ENCODE measurements at places on chromosomes 1 and 21.

GRCh38 chr1:85865213-85865612 is 157.0 kb upstream of the ZNHIT6 start:
- DNase-seq, result no peak

DNA sequence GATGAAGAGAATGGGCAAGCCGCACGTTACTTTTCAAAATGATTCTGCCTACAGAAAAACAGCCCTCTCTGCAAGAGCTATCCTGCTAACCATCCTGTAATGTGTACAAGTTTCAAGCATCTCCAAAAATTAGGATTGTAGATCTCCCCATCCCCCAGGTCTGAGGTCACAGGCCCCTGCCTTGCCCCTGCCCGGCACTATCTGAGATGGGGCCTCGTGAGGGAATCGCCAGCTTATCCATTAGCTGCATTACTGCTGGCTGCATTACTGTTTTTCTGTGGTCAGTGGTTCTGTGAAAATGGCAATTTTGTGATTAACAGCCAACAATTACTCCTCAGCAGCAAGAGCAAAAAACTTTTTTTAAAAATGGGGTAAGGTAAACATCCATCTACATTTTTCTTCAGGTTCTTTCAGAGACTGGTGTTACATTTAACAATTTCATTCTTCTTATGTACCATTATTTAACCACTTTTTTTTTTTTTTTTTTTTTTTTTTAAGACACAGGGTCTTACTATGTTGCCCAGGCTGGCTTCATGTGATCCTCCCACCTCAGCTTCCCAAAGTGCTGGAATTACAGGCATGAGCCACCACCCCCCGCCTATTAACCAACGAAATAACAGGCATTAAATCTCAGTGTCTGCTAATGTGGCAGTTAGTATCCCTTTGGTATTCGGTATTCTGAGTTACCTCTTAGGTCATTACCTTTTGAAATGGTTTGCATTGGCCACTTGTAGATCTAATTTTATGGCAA is 83.8 kb downstream of the MRPL37 start:
- DNase-seq, result no peak

- no peak for DNase-seq
These were observed 60.0 kb downstream of the MRPS6 start for GRCh38 chr21:34133392-34133791.

- no peak for DNase-seq
These were observed 3.9 kb upstream of the CD1C start for GRCh38 chr1:158285756-158286241.

GRCh38 chr1:236880209-236880608 is 85.1 kb downstream of the MTR start:
- DNase-seq, result no peak

GRCh38 chr1:53929246-53929960 is 16.1 kb downstream of the IFT25 start:
- DNase-seq, result no peak

DNA sequence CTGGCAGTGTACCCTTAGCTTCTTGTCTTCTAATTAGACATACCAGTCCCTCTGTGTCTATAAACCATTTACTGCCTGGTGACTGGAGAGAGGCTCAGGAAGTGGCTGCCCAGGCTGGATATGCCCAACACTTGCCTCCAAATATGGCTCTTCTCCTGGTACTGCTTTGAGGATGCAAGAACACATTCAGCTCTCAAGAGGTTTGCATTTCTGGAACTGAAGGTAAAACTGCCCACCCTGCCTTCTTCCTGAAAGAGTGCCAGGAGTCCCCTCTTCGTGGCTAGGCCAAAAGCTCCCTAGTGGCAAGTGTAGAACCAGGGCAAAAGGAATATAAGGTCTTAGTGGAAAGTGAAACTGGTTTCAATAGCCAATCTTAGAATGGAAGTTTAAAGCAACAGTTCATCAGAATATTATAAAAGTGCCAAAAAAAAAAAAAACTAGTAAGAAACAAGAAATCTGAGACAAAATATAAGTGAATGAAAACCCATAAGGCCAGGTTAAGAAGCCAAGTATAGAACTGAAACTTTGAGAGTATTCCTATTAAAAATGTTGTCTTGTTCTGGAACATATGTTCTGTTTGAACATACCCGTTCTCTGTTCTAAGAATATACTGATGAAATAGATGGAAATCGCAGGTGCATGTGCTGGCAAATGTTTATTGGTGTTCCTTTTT is 77.2 kb upstream of the CTTNBP2NL start:
- DNase-seq, result no peak

DNA sequence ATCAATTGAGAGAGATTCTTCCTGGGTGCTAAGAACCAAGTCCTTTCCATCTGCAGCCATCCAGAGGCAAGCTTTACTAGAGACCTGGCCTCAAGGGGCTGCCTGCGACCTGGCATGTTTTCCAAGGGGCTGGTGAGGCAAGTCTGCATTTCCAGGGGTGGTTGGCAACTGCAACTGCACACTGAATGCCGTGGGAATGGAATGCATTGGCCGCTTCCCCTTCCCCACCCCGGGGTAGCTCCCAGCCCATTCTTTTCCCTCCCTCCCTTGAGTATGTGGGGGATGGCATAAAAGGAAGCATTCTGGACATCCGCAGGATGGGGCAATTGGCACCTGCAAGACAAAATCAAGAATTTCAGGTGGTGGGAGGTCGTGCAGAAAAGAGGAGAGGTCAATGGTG is 155.1 kb downstream of the IGSF21 start:
- no peak for DNase-seq

DNA sequence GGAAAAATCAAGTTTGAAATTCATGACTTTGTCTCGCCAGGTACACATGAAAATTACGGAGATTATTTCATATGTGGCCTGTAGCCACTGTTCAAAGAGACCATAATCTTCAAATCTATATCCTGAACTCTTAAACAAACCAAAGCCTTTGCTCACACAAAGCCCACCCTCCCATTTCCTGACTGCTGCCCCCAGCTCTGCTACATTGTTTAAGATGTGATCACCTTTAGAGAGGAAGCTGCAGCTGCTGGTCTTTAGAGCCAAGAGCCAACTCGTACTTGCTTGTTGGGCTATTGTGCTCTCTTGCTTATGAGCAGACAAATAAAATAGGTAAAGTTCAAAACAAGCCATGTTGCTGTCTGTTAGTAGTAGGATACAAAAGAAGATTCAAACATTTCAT is 71.9 kb downstream of the DTL start:
- no peak for DNase-seq

DNA sequence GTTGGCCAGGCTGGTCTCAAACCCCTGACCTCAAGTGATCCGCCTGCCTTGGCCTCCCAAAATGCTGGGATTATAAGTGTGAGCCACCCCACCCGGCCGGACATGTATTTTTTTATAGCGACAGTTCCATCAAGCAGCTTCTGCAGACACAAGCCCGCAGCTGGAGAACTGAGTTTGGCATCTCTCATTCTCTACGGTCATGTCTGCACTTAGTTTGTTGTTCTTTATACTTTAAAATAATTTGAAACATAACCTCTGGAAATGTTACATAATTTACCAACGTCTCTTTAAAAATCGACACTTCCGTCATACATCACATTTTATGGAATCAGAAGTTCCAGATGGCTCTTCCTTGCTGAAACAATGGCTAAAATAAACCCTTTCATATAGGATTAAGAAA is 183.6 kb downstream of the DYRK1A start:
- no peak for DNase-seq

- DNase-seq, result no peak
These were observed 27.8 kb upstream of the A3GALT2 start for GRCh38 chr1:33348676-33349080.

- DNase-seq, result no peak
These were observed 4.5 kb downstream of the ZC3H12A start for GRCh38 chr1:37478890-37479254.

DNA sequence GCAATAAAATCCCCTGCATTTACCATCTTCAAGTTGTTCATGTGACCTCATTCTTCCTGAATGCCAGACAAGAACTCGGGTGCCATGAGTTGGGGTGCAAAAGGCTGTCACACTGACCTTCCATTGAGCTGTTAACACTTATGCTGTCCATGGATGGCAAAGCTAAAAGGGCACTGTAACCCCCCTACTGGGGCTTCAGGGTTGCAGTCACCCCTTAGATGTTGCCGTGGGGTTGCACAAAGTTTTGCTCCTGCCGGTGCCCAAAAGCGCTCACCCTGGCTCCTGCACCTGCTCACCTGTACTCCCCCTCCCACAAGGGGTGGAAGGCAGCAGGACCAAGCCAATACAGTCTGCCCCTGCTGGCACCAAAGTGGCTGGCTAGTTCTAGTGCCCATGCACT is 208.2 kb downstream of the RHOU start:
- DNase-seq, result no peak

DNA sequence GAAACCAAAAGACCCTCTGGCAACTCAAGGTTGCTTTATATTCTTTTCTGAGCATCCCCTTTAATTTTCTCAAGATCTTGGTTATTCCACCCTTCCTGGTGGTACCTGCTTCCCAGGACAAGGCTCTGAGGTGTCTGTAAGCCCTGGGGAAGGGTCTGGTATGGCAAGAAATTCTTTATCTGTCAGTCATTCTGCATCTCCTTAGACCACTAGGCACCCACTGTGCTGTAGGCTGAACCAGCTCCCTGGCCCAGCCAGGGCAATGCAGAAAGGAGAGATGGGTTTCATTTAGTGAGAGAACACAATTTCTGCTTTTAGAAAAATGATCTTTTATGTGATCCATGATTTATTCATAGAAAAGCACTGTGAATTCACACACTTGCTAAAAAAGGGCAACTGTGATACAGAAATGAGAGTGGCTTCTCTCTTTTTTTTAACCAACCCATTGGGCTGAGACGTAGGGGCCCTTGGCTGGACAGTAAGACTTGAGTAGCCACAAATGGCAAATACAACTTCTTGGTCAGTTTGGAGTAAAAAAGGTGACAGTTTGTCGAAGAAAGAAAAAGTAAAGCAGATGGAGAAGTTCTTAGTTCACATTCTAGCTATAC is 4.1 kb downstream of the UROD start:
- no peak for DNase-seq

DNA sequence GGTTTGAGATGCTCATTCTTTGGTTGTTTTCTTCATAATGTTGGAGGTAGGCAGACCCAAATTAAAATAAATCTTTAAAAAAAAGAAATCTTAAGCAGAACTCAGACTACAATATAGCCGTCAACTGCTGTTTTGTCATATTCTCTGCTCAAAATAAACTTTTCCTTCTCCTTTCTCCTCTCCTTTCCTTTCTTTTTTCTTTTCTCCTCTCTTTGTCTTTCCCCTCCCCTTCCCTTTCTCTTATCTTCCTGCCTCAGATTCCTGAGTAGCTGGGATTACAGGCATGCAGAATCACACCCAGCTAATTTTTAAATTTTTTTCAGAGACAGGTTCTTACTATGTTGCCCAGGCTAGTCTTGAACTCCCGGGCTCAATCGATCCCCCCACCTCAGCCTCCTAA is 24.8 kb upstream of the MTF1 start:
- DNase-seq, result no peak

DNA sequence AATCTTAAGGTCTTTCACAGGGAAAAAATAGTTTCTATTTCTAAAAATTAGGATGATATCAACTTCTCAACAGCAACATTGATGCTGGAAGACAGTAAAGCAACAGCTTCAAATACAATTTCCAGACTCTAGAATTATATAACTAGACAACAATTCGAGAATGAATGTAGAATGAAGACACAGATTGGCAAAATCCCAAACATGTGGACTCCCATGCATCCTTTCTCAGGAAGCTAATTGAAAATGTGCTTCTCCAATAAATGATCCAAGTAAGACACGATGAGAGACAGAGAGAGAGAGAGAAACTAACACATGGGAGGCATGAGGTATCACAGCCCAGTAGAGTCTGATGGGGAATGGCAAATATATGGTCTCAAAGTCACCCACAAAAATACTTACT is 21.5 kb upstream of the SIM2 start:
- DNase-seq, result no peak

- DNase-seq, result no peak
These were observed 65.7 kb upstream of the SYT6 start for GRCh38 chr1:114219172-114219868.

GRCh38 chr1:205746757-205747412 is 3.1 kb downstream of the NUCKS1 start:
- no peak for DNase-seq

- no peak for DNase-seq
These were observed 117.3 kb downstream of the RHOU start for GRCh38 chr1:228852511-228853088.

DNA sequence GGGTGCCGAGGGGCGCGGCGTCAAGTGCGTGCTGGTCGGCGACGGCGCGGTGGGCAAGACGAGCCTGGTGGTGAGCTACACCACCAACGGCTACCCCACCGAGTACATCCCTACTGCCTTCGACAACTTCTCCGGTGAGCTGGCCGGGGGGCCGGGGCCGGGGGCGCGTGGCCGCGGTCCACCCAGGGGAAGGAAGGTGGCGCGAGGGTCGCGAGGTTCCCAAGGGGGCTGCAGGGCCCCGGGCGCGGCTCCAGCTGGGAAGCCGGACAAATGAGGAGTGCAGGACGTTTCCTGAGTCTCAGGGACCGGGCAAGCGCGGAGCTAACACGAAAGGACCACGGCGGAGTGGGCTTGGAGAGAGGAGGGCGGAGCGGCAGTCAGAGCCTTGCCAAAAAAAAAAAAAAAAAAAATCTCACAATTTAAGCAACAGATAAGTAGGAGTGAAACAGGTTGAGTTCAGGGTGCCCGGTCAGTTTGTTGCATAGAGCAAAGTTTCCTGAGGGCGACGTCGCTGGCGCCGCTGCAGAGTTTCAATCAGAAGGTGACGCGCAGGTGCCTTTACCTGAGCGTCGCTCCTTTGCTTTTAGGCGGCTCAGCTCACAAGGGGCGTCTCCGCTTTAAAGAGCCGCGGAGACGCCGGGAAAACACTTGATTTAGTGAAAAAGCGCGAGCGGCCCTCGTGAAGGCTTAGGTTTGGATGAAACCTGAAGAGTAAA is 750 bp downstream of the RHOU start:
- DNase-seq, result peak; percentile 45

DNA sequence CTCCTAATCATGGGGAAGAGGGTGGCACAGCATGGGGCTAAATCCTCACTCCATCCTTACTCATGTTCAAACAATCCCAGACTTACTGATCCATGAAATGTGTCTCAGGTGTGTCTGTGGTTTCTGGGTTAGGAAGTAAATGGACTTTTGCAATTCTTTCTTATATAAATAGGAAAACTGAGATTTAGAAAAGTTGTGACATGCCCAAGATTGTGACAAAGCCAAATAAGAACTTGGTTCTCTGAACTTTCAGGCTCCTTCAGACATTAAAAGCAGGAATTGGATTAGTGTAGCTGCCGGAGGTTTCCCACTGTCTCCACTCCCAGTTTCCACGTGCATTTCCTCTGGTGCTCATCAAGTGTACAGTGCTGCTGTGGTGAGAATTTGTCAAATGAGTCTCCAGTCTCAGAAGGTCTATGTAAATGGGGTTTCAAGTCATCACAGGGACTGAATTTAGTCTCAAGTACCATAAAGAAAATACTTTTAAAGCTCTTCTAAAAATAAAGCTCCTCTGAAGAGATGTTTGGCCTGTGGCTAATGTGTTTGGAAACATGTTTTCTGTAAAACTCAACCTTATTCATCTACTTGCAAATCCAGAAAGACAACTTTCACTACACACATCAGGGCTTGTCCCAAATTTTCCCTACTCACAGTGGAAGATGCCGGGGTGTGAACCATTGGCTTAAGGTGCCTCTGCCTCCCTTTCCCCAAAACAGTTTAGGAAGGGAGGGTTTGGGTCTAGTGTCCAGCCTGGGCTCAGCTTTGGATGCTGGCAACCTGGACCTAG is 115.2 kb downstream of the NGF start:
- DNase-seq, result no peak

All from right lung (tissue), 10 donors.